ENCODE measurements at places on chromosomes 3 and 15. TPM values are rescaled to one million over a fixed set of nuclear protein-coding genes. Genes with fewer than 3 reads are reported as not detected.

Gene PGBD4
- total RNA-seq: 2.5 TPM

Gene C3orf62
- total RNA-seq: 1.4 TPM

Gene ITGA11
- not detected for total RNA-seq

Gene THBS1
- total RNA-seq: 24.3 TPM

Gene ZBED2
- total RNA-seq: not detected

Gene DOCK3
- total RNA-seq: 0.08 TPM

Gene MRAS
- total RNA-seq: 57.8 TPM

Gene LXN
- not detected for total RNA-seq

Gene CFAP44
- total RNA-seq: 3.1 TPM

Gene VILL
- total RNA-seq: 0.06 TPM

Gene CHRM5
- not detected for total RNA-seq

Gene TGM5
- not detected for total RNA-seq

Gene MEX3B
- 30.5 TPM for total RNA-seq

Gene TMEM42
- 1.6 TPM for total RNA-seq

Gene CHRD
- total RNA-seq: 8.2 TPM

Gene OXTR
- total RNA-seq: 1.1 TPM

Gene LSMEM2
- total RNA-seq: not detected

Gene ATP8B4
- 14.4 TPM for total RNA-seq

Gene GOLGA8K
- 0.26 TPM for total RNA-seq

All from SJCRH30 (cell line).